Aorta (tissue), 5 donors: ENCODE measurements at places on chromosomes 12 and 14.

GRCh38 chr12:52372216-52373154 is 5.2 kb upstream of the KRT85 start:
- no peak overlapping the region for H3K4me3 ChIP-seq
- DNase-seq: peak; percentile 85
- H3K36me3 ChIP-seq: no peaks in the 10 kb centered on the region
- no peak overlapping the region for H3K27ac ChIP-seq

- no peaks in the 10 kb centered on the region for H3K27me3 ChIP-seq
- H3K4me1 ChIP-seq: no peaks in the 10 kb centered on the region
- no peaks in the 10 kb centered on the region for H3K36me3 ChIP-seq
- no peak overlapping the region for H3K4me3 ChIP-seq
- no peak for DNase-seq
These were observed 249.7 kb downstream of the FOXG1 start for GRCh38 chr14:29016050-29016900.

DNA sequence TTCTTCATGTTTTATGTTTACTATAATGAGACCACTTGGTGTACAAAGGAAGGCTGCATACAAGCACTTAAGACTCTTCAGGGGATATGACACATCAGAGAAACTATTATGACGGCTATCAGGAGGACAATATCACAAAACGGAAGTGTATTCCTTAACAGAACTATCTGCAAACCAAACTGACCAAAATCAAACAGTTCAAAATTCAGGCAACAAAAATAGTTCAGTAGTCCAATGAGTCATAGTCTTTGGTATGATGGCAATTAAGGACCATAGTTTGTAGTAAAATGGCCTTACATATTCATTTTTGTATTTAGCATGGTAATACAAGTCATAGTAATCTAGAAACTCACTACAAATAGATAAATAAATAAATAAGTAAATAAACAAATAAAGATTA is 1638.7 kb upstream of the SEL1L start:
- no peak for DNase-seq
- no peaks in the 10 kb centered on the region for H3K4me1 ChIP-seq
- H3K36me3 ChIP-seq: no peaks in the 10 kb centered on the region
- H3K4me3 ChIP-seq: no peak overlapping the region
- no peak overlapping the region for H3K27ac ChIP-seq

GRCh38 chr12:42968426-42968825 is 378.9 kb upstream of the PRICKLE1 start:
- no peak overlapping the region for H3K27ac ChIP-seq
- no peak overlapping the region for H3K4me3 ChIP-seq
- no peaks in the 10 kb centered on the region for H3K4me1 ChIP-seq
- no peaks in the 10 kb centered on the region for H3K36me3 ChIP-seq

GRCh38 chr12:197911-198695 is 15.9 kb downstream of the SLC6A12 start:
- no peak overlapping the region for H3K4me3 ChIP-seq
- no peaks in the 10 kb centered on the region for H3K4me1 ChIP-seq
- no peaks in the 10 kb centered on the region for H3K27me3 ChIP-seq

DNA sequence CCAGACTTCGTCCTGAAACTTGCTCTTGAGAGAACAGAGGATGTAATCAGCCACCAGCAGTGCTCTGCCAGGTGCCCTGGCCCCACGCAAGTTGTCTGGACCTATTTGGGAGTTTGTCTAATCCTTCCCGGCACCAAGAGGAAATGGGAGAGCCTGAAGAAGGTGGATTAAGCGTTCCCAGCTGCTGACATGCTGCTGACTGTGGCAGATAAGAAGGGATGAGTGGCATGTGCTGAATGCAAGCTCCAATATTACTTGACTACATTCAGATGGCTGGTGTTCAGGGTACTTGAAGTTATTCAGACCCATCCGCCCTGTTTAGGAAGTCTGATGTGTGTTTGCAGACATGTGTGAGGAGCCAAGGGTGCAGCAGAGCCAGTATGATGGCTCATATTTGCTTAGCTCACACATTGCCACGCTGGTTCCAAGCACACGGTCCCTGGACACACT is 440.6 kb upstream of the CCDC196 start:
- H3K27ac ChIP-seq: no peak overlapping the region
- H3K27me3 ChIP-seq: no peaks in the 10 kb centered on the region
- H3K4me3 ChIP-seq: no peak overlapping the region
- no peaks in the 10 kb centered on the region for H3K4me1 ChIP-seq
- peak; percentile 44 for DNase-seq

GRCh38 chr12:64173456-64173855 is 48.6 kb downstream of the KICS2 start:
- H3K4me3 ChIP-seq: no peak overlapping the region
- no peaks in the 10 kb centered on the region for H3K27me3 ChIP-seq
- H3K36me3 ChIP-seq: no peaks in the 10 kb centered on the region

DNA sequence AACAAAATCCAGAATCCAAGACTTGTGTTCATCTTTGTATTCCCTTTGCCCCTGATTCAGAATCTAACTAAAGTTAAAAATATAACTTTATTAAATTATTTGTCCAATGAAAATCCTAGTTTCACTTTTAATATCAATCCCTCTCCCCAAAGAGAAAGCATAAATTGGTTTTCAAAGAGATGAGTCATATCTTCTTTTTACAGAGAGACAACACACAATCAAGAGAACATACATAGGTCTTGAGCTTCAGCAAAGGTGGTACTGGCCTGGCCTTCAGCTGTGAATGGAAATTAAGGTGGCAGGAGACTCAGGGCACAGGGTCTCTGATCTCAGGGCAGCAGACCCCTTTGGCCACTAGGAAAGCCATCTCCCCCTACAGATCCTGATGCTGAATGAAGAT is 4.3 kb upstream of the ASCL1 start:
- H3K4me3 ChIP-seq: no peak overlapping the region
- H3K27me3 ChIP-seq: no peaks in the 10 kb centered on the region
- H3K27ac ChIP-seq: no peak overlapping the region
- no peak for DNase-seq
- H3K36me3 ChIP-seq: no peaks in the 10 kb centered on the region
